Regular cardiac myocyte (primary cell): ENCODE measurements at places on chromosomes 5 and 9. TPM values are rescaled to one million over a fixed set of nuclear protein-coding genes. Genes with fewer than 3 reads are reported as not detected.

The SH2D3C gene
- total RNA-seq: 0.19 and 0.85 TPM in 2 replicates

The PTGS1 gene
- total RNA-seq: 47.2 and 71.3 TPM in 2 replicates

The GAPVD1 gene
- 40.6 and 50.8 TPM in 2 replicates for total RNA-seq

The KCNMB1 gene
- total RNA-seq: under 0.01 and 0.19 TPM in 2 replicates
